Renal cortex interstitium (tissue), 15 donors: ENCODE measurements at places on chromosomes 3 and 15. TPM values are rescaled to one million over a fixed set of nuclear protein-coding genes. Genes with fewer than 3 reads are reported as not detected.

Gene IL5RA
- polyA plus RNA-seq, result 0.79 TPM

- no peak for DNase-seq
These were observed 3.1 kb downstream of the MYLK start for GRCh38 chr3:123880998-123881561.

DNA sequence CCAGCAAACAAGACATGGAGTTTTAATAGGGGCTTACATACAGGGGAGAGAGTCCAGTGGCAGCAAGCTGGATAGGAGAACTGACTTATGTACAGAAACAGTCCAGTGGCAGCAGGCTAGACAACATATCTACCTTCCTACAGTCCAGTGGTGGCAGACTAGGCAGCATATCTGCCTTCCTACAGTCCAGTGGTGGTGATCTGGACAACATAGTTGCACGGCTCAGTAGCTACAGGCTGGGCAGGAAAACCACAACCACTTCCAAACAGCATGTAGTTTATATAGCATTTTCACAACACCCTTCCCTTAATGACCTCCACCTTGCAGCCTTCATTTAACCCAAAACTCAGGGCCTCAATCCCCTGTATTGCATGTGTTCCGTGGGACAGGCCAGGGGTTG is 181.3 kb upstream of the EIF1B start:
- DNase-seq, result no peak

- DNase-seq, result no peak
These were observed 775 bp downstream of the C3orf33 start for GRCh38 chr3:155805204-155805801.

- DNase-seq, result no peak
These were observed 24.3 kb upstream of the THRB start for GRCh38 chr3:24518990-24519367.

DNA sequence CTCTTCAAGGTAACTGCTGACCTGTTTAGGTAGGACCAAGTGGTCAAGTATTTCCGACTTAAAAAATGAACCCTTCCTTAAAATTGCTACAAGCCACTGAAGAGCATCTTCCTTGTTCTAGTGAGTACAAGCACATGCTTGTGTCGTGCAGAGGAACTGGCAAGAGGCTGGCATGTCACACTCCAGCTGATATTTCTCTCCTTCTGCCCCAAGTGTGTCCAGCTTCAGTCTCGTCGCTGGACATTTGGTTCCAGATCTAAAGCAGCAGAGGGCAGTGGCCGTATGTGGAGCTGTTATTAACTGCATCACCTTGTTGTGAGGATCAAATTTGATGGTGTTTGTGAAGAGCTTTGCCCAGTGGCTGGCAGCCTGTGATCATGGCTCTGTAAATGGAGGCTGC is 10.0 kb downstream of the RBP2 start:
- DNase-seq, result no peak

DNA sequence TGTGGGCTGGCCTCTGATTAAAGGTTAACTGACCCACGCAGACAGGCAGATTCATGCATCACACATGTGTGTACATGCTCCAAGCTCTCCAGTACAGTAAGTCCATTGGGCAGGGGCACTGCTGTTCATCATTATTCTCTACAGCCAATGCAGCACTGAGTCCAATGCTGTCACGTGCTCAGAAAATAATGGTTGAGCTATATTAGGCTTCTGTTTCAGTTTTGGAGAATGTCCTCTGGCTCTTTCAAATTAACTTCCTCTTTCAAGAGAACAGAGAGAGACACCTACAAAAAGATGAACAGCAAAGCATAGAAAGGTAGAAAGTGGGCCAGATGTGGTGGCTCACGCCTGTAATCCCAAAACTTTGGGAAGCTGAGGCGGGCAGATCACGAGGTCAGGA is 202.6 kb downstream of the MEX3B start:
- no peak for DNase-seq

Gene ITIH1
- polyA plus RNA-seq, result not detected
